Right renal cortex interstitium (tissue), 3 donors: ENCODE measurements at places on chromosomes 4 and X.

GRCh38 chr4:134883831-134884449 lies 682.4 kb upstream of the PABPC4L start:
- DNase-seq: no peak

DNA sequence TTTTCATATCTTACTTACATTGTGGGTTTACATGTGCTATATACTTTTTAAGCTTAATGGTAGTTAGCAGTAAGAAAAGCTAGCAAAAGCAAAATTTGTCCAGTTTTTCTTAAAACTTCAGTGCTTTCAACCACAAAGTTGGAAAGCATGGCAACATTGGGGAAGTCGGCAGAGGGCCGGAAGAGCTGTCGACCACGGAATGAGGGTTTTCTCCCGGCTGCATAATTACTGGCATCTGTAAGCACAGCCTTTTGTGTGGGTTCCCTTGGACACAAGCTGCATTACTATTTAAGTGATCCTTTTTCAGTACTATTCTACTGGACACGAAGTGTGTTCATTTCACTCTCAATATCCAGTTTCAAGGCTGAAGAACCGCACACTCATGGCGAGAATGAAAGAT lies 560.4 kb downstream of the ANKRD50 start:
- no peak for DNase-seq

DNA sequence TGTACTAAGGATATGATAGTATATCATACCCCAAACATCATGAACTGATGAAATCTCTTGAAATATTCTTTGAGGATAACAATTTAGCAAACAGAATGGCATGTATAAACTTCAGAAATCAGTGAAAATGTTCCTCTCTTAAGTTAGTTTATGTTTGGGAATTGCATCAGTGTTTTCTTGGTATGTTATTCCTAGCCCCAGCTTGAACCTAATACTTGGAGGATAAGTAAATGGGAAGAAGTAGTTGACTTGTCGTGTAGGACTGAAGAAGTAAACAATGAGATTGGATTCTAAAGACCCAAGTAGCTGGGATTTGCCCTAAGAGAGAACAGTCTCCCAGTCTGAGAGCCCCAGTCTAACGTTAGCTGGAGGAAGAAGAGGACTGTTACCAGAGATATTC lies 355.7 kb downstream of the GALNTL6 start:
- no peak for DNase-seq

DNA sequence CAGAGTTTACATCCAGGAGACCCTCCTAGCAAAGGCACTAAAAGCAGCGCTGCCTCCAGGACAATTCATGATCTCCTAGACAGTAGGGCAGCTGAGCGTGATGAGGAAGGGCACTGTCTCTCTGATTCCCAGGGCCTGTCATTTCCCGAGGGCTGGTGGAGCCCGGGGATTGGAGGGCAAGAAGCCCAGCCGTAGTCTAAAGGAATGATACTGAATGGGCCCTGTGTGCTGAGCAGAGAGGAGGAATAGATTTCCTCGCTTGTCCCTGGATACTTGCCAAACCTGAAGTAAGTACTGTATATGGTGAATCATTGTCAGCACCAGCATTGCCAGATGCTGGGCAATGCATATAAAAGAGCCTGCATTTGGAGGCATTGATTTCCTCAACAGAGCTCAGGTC lies 88.0 kb upstream of the SLITRK2 start:
- DNase-seq: no peak

DNA sequence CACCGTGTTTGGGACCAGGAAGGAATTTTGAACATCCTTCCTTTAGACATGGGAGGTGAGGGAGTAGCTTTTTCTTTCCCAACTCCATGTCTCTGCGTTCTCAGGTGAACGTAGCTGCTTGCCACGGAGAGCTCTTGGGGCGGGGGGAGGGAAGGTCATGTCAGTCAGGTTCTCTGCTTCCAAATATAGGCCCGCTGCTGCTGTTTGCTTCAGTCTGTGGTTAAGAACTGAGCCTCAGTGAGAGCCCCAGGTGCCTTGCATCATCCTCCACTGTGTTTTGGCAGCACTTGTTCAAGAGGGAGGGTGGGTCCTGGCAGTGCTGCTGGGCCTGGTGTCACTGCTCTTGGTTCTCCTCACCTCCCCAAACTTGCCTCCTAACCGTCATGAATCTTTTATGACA lies 46.5 kb downstream of the HADH start:
- no peak for DNase-seq

DNA sequence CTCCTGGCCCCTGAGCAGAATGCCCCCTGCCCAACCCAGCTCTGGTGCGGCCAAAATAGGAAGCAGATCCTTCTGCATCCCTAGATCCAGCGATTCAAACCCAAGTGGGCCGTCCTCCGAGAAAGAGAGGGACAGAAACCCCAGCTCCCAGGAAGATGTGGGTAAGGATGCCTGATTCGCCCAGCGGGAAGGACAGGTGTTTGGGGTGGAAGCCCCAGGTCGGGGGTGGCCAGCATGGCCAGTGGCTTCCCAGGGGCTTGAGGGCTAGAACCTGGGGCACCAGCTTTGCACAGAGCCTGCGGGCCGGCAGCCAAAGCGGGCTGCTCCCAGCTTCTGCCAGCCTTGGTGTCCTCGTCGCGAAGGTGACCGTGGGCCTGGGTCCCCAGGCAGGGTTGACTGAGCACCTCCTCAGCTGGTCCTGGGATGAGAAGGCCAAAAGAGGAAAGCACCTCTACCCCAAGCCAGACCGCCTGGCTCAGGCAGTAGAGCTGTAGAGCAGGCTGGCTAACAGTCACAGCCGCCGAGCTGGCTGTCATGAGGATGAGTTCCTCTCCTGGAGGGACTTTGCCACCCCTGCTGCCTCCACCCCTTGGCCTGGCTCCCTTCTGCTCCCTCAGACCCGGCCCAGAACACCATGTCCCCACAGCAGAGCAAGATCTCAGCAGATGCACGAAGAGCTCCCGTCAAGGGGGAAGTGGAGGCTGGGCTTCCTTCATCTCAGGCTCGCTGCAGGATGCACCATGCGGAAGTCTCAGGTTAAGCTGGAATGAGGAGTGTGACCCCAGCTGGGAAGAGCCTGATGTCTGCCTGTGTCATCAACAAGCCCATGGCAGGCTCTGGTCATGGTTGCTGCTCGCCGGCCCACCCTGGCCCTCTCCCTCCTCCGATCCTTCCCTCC lies 59.9 kb downstream of the CPZ start:
- DNase-seq: no peak

DNA sequence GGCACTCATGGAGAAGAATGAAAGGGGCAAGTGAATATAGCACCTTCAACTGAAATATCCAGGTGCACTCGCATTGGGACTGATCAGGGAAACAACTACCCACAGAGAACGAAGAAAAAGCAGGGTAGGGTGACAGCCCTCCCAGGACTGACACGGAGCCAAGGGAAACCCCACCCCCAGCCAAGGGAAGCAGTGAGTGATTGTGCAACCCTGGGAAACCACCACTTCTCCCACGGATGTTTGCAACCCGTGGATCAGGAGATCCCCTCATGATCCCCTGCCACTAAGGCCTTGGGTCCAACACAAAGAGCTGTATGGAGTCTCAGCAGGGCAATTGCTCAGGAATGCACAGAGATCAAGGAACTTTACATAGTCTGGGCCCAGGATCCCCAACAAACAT lies 158.5 kb upstream of the HCCS start:
- DNase-seq: no peak

- no peak for DNase-seq
These were observed 6.1 kb upstream of the BOD1L1 start for GRCh38 chr4:13633671-13634070.

DNA sequence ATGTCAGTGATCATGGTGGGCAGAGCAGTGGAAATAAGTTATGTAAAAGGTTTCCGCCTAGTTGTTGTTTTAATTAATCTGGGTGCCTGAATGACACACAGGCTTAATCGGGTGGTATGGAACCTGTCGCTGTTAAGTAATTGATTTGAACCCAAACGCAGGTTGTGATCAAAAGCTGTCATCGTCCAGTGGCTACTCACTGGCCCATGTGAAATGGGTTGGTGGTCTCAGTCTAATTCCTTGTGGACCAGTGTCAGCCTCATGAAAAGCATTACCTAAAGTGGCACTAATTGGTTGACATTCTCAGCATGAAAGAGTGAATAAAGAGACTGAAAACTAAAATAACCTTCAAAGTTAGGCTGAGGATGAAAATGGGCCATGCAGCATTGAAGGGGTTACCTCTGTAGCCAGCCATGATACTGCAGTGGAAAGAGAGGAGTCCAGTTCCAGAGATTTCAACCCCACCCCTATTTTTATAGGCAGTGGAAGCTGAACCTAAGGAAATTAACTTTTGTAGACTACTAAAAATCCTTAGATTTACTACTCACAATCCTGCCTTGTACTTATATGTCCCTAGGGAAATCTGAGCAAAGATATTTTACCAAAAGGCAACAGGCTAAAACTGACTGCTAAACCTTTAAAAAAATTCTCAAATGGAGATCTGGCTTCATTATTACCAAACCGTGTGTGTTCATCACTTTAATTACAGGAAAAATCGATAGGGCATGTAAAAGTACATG lies 251.7 kb upstream of the TENM3 start:
- DNase-seq: no peak

DNA sequence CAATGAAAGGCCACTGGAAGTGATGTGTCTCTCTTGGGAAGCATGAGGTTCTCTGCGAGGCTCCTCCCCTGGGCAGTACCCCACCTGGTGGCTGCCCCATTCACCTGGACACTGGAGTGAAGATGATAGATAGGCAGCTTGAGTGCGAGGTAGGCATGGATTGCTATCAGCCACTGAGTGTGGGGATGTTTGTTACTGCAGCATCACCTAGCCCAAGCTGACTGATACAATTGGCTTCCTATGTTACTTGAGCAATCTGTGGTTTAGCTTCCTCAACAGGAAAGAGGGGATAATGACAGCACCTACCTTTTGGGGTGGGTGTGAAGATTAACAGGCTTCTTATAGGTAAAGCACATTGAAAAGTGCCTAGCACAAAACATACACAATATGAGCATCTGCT lies 30.8 kb downstream of the ADRA2C start:
- DNase-seq: no peak

DNA sequence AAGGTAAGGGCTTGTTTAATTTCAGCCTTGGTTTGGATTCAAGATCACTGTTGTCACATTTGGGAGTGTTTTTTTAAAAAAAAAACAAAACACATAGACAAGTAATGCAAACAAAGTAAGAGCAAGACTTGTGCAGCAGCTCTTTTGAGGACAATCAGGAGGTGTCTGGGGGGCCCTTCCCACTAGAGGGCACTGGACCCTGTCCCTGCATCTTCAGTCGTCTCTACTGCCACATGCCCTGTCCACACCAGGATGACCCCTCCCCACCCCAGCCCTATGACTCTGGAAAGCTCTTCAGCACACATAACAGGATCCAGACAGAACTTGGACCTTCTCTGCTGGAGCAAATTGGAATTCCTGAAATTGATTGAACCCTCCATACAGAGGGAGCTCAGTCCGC lies 71.0 kb downstream of the USP46 start:
- DNase-seq: no peak

DNA sequence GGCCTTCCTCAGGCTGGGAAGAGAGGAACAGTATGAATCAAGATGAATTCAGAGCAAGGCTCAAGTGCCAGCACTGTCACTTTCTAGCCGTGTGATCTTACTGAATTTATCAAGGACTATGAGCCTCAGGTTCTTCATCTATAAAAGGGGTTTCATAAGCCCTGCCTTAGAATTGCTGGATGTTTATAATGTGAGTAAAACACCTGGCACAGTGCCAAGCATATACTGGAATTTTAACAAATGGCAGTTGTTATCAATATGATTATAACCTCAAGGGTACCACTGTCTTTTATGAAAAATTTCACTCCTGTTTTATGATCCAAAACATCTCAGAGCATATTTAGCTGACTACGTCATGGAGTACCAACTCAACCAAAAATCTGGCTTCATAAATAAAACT lies 4.0 kb downstream of the MAGEC2 start:
- no peak for DNase-seq

DNA sequence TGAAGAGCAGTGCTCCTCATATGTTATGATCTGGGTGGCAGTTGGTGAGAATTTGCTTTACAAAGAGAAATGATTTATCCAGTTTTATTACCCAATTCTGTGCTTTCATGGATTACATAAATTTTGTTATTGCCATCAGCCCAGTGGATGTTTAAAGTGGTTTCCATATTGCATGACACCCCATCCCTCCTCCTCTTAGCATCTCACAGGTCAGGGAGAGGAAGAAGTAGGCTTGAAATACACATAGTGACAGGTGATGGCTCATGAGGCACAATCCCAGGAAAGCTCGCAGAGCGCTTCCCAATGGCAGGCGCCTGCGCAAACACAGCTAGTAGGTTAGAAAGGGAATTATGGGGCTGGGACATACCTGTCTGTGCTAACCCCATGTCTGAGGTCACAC lies 47.7 kb upstream of the GATB start:
- DNase-seq: no peak

DNA sequence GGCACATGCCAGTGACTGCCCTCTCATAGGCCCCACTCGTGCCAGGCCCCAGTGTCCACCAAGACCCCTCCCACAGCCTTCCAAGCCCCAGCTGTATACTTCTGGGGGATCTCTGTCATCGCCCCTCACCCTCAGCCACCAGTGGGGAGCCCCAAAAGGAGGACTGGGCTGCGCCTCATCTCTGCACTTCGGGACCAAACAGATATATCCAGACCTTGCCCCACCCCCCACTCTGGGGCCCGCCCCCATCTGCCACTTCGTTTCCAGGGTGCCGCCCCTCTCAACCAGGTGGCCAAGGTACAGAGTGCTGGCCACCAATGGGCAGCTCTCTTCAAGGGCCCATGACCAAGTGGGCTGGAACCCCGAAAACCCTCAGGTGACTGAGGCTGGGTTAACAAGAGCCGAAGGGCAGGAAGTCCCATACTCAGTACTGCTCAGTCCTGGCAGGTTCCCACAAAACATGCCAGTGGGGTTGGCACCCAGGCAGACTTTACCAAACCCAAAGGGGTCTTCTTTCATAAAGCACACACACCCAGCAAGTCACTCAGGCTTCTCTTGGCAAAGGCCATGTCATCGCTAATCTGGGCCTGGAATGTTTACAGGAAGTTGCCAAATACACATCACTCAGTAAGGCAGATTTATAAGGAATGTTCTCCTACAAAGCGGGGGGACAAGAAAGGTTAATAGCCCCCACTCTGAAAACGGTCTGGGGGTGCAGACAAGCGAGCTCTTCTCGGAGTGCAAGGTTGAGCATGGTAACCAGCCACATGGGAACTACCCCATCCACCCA lies 4.4 kb downstream of the ZFYVE28 start:
- DNase-seq: no peak
